ENCODE measurements at places on chromosomes 6 and 20.

DNA sequence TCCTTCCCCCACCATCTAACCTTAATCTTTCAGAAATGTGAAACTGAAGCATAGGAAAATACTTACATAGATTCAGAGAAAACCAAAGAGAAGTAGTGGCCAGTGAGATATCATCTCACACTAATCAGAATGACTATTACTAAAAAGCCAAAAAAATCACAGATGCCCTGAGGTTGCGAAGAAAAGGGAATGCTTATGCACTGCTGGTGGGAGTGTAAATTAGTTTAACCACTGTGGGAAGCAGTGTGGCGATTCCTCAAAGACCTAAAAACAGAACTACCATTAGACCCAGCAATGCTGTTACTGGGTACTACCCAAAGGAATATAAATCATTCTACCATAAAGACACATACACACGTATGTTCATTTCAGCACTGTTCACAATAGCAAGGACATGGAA, 9.2 kb upstream of the PREX1 start:
- no peak for DNase-seq

DNA sequence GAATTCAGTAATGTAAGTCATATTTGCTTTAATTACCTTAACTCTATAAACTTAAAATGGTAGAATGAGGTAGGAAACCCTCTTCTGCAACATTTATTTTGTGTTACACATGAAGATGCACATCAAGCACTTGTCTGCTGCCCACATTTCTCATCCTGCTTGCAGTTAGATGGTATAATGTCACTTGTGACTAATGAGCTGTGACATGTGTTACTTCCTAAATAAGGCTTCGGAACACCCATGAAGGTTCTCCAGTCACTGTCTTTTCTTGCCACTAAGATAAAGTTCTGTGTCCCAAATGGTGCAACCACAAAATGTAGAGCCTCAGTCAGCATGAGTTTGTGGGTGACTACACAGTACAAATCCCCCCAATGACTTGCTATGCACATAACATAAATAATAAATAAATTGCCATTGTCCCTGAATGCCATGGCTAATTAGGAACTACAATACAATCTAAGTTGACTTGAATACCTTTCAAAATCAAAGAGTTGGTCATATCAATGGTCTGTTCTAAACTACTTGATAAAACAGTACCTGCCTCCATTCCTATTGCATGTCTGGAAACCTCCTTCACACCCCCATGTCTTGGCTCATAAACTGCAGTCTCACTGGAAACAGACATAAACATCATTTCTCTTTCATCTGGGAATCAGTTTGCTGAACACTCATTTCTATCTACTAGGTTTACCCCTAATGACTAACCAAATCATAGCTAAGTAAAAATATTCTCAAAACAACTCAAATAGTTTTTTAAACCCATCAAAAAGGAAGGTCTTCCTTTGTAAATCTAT, 157.2 kb downstream of the PTPRK start:
- no peak for DNase-seq

DNA sequence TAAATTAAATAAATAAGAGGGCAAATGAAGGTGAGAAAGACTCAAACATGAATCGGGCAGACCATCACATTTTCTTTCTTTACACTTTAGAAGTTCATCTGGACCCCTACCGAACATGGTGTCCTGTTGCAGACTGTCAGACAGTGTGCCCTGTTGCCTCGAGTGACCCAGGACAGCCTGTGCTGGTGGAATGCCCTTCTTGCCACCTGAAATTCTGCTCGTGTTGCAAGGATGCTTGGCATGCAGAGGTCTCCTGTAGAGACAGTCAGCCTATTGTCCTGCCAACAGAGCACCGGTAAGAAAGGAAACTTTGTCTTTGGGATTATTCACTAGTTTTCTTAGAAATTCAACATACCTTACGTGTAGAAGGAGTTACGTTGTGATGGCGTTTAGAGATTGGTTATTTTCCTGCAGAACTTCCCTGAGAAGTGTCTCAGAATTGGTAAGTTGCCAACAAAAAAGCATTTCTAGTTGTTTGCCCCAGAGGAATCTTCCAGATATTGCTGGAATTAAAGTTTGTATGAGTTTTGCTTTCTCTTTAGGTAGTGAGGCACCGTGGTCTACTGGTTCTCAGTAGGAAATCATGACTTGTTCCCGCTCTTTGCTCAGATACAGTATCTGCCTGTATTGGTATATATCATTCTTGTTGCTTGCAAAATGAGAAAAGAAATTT, 70.1 kb downstream of the RNF144B start:
- DNase-seq: no peak

- no peak for DNase-seq
Measured at GRCh38 chr6:158002249-158002950, 20.7 kb downstream of the SYNJ2 start.

- DNase-seq: peak; percentile 18
Measured at GRCh38 chr6:35497571-35498421, 917 bp upstream of the TEAD3 start.

GRCh38 chr6:109389650-109390274, 7.5 kb upstream of the CD164 start:
- DNase-seq: no peak

- no peak for DNase-seq
Measured at GRCh38 chr6:150392452-150393220, 23.8 kb downstream of the IYD start.

DNA sequence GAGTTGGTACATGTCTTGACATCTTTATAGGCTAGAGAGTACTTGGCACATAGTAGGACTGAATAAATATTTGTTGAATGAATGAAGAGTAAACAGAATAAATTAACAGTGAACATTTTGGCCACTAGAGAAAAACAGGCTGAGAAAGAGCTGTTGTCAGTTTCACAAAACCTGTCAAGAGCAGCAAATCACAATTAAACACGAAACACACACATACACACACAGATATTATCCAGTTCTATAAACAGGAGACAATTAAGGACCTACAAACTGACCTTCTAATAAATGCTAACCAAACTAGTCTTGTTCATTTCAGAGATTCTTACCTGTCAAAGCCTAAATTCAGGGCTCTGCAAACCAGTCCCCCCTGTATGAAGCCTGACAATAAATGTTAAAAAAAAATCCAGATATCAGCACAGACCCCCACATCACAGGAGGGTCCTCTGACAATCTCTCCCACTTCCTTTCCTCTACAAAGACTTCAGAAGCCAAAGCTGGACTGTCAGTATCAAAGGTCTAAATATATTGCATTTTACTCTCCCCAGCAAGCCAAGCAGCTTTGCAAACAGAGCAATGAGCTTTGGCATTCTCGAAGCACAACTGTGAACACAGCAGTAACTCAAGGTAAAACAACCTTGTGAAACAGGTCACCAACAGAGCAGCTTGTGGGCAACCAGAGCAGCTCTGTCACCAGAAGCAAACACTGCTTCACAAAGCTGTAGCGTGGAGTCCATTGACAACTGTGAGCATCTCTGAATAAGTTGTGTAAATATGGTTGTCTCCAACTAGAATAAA, 229.9 kb downstream of the TBXT start:
- no peak for DNase-seq

- DNase-seq: no peak
Measured at GRCh38 chr6:21467091-21467490, 126.5 kb upstream of the SOX4 start.

GRCh38 chr20:61539706-61540360, 287.8 kb downstream of the CDH4 start:
- DNase-seq: no peak

GRCh38 chr6:11033825-11034224, 10.3 kb downstream of the ELOVL2 start:
- no peak for DNase-seq

DNA sequence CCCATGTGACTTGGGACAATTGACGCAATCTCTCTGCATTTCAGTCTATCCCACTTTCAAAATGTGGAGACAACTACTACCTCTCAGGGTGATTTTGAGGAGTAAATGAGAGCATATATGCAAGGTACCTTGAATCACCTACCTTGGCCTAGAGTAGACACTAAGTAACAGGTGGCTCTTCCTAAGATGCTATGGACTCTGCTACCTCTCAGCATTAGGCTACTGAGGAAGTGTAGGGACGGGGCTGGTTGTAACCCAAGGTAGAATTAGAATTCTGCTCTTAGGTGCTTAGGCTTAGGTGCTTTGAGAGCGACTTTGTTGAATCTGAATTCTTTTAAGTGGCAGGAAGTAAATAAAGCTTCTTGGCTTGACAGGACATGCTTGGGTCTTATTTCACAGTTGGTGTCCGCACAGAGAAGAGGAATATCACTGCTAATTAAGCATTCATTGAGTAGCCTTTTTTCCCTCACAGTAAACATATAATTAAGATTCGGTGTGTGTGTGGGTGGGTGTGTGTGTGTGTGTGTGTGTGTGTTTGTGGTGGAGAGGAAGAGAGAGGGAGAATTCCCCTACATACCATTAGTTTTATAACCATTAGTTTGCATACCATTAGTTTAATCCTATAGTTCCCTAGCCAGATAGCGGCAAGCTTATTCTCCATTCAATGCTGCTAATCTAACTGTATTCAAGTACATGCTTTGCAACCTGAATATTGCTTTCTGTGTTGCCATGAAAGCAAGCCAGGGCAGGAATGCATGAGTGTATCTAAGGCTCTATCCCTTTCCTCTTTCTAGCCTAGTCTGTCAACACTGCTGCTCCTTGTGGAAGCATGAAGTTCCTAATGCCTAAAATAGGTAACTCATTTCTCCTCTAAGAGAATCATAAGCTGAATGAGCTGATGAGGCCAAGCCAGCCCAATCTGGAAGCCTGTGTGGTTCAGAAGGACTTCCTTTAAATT, 112.5 kb downstream of the IPCEF1 start:
- DNase-seq: no peak

GRCh38 chr6:116465246-116465645, 4.1 kb downstream of the CALHM6 start:
- DNase-seq: no peak

- DNase-seq: peak; percentile 37
Measured at GRCh38 chr20:59571551-59572314, 32.6 kb upstream of the PHACTR3 start.

GRCh38 chr6:41072836-41073202, at the start of gene NFYA:
Gene NFYA, plus strand, starts transcription at chr6:41072974. Its CDS starts 6,116 bp downstream, at chr6:41079090.
- DNase-seq: no peak

- DNase-seq: no peak
Measured at GRCh38 chr6:146903451-146903850, 300.8 kb upstream of the STXBP5 start.

Measured in CD4-positive, alpha-beta T cell treated with Interleukin-15 for 4 hours (primary cell).